NCI-H2081 treated with DMSO at 0.1 percent for 48 hours (cell line): ENCODE measurements at places on chromosomes 11 and 22.
A peak's percentile ranks its signal among the peaks of the same experiment; 100 is the strongest.

- DNase-seq, result no peak
Observed at GRCh38 chr11:11944444-11944843, 64.0 kb downstream of the DKK3 start.

DNA sequence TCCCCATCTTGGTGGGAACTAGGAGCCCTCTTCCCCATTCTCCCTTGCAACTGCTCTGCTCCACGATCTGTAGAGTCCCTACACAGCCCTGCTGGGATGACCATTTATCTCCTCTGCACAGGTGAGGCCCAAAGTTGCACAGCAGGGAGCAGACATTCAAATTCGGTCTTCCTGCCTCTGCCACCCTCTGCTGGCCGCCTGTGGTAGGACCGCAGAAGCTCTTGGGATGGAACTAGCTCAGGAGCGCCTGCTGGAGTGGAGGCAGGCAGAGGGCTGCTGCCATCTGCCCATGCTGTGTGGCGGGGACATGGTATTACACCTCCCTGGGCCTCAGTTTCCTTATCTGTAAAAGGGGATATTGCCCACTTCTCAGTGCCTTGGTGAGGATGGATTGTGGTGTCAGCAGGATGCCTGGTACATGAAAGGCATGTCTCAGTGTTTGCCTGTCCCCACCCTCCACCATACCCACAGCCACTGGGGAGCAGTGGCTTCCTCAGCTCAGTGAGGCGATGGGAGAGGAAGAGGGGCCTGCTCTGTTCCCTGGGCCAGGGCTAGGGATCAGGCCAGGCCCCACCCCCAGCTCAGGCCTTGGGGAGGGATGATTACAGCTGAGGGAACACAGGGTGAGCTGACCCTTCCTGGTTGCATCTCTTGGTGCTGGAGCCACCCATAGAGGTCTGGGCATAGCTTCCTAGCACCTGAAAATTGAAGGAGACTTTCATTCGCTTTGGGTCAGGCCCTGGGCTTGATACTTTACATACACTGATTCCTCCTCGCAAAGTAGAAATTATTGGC is 11.3 kb upstream of the OMP start:
- DNase-seq, result peak; percentile 38

GRCh38 chr11:72331761-72332160 is 87.8 kb upstream of the PHOX2A start:
- DNase-seq, result no peak

- no peak for DNase-seq
Observed at GRCh38 chr11:6197466-6198200, 1.4 kb upstream of the OR52W1 start.

DNA sequence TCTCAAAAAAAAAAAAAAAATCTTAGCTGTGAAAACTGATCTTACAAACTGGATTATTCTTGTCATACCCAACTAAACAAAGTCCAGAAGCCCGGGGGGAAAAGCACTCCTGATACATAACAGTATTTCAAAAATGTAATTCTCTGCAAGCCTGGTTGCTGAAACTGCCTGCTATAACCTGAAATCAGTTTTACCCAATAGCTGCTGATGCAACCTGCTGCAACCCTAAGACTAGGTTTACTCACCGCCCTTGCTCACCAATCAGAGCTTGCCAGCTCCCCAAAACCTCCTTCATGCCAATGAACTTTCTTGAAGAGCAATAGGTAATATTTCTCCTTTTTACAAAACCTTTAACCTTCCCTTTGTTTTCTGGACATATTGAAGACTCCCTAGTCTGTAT is 12.4 kb downstream of the FGF19 start:
- DNase-seq, result no peak

DNA sequence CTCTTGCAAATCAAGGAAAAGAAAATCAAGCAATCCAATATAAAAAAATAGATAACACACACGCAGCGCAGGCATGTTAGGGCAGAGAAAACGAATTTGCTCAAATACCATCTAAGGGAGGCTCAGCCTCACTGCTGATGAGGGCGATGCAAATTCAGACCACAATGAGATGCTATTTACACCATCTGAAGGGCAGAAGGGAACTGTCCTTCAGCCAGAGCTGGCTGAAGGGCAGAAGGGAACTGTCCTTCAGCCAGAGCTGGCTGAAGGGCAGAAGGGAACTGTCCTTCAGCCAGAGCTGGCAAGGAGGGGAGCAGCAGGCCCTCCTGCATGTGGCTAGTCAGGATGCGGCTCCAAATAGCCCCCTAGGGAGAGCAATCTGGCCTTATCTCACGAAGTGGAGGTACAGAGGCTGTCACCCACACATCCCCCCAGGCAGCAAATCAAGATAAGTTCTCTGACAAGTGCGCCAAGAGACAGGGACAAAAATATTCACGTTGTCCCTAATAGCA is 7.6 kb upstream of the SLC39A13 start:
- no peak for DNase-seq

DNA sequence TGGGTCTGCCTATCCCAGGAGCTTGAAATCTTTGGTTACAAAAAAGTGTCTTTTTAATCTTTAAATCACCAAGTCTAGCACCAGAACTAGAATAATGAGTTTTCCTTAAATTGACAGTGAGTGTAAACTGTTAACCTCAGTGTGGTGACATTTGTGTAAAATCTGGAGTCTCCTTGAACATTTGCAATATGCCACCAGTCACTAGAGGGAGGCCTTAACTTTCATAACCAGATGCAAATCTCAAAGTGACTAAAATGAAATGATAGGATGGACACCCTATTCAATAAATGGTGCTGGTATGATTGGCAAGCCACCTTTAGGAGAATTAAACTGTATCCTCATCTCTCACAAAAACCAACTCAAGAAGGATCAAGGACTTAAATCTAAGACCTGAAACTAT is 8.3 kb upstream of the SCGB1D2 start:
- no peak for DNase-seq

GRCh38 chr11:116217006-116217405 is 555.8 kb downstream of the BUD13 start:
- peak; percentile 28 for DNase-seq

GRCh38 chr11:74559934-74560309 is 32.5 kb upstream of the POLD3 start:
- DNase-seq, result no peak

- no peak for DNase-seq
Observed at GRCh38 chr11:1358286-1358685, 31.4 kb upstream of the BRSK2 start.

- DNase-seq, result no peak
Observed at GRCh38 chr11:399731-400211, 5.8 kb downstream of the PKP3 start.
